ENCODE measurements at places on chromosomes 16 and 17.
A peak's percentile ranks its signal among the peaks of the same experiment; 100 is the strongest.

- H3K4me3 ChIP-seq = no peak overlapping the region
- no peaks in the 10 kb centered on the region for H3K36me3 ChIP-seq
- peaks cover 3% of the 10 kb centered on the region for H3K27me3 ChIP-seq
- H3K4me1 ChIP-seq = peaks cover 7% of the 10 kb centered on the region
- no peak for DNase-seq
Observed at GRCh38 chr17:35799942-35800341, 4.5 kb upstream of the MMP28 start.

DNA sequence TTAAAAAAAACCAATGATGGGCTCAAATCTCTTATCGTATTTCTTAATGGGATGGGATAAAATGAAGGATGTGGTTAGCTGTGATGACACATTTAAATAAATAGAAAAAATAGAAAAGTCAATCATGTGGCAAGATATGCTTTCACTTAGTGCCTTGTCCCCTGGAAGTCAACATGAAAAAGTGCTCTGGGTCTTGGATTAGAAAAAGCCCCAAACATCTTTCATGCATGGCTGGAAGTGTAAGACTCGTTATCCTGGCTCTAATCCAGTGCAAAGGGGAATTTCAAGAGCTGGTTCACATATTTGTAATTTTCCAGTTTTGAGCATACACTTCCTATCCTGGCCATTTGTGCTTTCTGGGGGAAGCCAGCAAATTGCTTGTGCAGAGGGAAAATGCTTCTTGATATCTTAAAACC, 160.9 kb downstream of the MAP2K6 start:
- H3K4me1 ChIP-seq = no peaks in the 10 kb centered on the region
- no peaks in the 10 kb centered on the region for H3K27me3 ChIP-seq
- DNase-seq = no peak
- no peak overlapping the region for H3K27ac ChIP-seq
- H3K36me3 ChIP-seq = no peaks in the 10 kb centered on the region
- no peak overlapping the region for H3K4me3 ChIP-seq

DNA sequence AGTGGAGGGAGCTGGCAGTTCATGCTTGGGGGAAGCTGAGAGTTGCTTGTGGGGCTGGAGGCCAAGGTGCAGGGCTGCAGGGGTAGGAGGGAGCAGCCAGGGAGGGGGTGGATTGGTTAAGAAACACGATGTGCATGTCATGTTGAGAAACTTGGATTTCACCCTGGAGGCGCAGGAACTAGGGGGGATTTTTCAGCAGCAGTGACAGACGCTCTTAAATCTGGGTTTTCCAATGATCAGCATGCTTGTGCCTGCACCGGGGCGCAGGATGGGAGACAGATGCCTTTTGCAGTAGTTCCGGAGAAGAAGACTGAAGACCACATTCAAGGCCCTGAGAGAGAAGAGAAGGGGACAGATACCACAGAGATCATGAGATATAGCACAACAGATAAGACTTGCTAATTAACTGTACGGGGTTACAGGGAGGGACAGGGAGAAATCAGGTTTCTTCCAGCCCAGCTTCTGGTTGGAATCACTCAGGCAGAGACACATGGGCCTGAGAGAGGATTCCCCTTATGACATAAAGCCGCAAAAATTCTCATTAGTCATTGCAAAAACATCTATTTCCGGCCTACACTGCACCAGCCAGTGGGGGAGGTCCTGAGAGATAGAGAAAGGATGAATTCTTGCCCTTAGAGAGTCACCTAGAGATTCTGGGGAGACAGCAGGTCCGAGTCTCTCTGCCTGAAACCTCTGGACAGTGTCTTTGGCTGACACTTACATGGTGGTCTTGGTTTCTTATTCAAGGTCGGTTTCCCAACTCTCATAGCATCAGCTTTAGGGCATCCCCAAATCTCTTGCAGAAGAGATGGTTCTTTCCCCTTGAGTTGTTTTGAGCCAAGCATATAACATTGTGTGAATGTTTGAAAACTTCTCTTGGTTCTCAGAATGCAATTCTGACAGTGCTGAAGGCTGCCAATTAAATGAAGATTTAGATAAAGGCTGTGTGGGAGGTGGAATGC, 27.1 kb downstream of the CDH13 start:
- peak overlapping the region; percentile 76 for H3K27ac ChIP-seq
- peak; percentile 49 for DNase-seq
- no peak overlapping the region for H3K4me3 ChIP-seq
- peaks cover 63% of the 10 kb centered on the region for H3K4me1 ChIP-seq
- H3K36me3 ChIP-seq = no peaks in the 10 kb centered on the region

DNA sequence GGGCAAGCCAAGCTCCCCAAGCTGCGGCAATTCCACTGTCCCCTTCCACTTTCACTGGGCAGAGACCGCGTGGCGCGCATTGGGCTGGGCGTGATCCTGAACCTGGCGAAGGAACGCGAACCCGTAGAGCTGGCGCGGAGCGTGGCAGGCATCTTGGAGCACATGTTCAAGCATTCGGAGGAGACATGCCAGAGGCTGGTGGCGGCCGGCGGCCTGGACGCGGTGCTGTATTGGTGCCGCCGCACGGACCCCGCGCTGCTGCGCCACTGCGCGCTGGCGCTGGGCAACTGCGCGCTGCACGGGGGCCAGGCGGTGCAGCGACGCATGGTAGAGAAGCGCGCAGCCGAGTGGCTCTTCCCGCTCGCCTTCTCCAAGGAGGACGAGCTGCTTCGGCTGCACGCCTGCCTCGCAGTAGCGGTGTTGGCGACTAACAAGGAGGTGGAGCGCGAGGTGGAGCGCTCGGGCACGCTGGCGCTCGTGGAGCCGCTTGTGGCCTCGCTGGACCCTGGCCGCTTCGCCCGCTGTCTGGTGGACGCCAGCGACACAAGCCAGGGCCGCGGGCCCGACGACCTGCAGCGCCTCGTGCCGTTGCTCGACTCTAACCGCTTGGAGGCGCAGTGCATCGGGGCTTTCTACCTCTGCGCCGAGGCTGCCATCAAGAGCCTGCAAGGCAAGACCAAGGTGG, 9.8 kb downstream of the SARM1 start:
- peaks cover 19% of the 10 kb centered on the region for H3K4me1 ChIP-seq
- H3K36me3 ChIP-seq = no peaks in the 10 kb centered on the region
- H3K27ac ChIP-seq = no peak overlapping the region
- H3K27me3 ChIP-seq = no peaks in the 10 kb centered on the region
- no peak for DNase-seq
- no peak overlapping the region for H3K4me3 ChIP-seq

- H3K27ac ChIP-seq = no peak overlapping the region
- H3K36me3 ChIP-seq = peaks cover 3% of the 10 kb centered on the region
- peaks cover 24% of the 10 kb centered on the region for H3K4me1 ChIP-seq
Observed at GRCh38 chr17:14317383-14317782, 16.5 kb downstream of the HS3ST3B1 start.

GRCh38 chr17:34816848-34817247, 144.4 kb downstream of the CCT6B start:
- H3K36me3 ChIP-seq = no peaks in the 10 kb centered on the region
- H3K27ac ChIP-seq = no peak overlapping the region
- H3K4me1 ChIP-seq = no peaks in the 10 kb centered on the region
- no peaks in the 10 kb centered on the region for H3K27me3 ChIP-seq
- DNase-seq = no peak
- no peak overlapping the region for H3K4me3 ChIP-seq

GRCh38 chr17:47287068-47287467, 33.4 kb downstream of the ITGB3 start:
- no peak overlapping the region for H3K4me3 ChIP-seq
- no peak overlapping the region for H3K27ac ChIP-seq

DNA sequence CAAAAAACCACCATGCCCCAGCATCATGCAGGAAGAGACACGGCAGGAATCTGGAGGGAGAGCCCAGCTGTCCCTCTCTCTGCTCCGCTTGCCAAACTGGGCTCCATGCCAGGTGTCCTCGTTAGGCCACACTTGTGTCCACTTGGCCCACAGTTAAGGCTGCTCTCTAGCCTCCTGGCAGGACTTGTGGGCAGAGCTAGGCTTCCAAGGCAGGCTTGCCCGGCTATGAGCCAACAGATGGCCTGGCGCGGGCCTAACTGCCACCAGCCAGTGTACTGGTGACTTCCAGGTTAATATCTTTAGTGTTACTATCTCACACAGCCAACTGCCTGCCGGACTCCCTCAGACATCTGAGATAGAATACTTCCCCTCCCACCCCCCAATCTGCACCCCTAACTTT, 10.6 kb downstream of the ATP6V0D1 start:
- no peak for DNase-seq
- H3K4me1 ChIP-seq = peaks cover 2% of the 10 kb centered on the region
- no peak overlapping the region for H3K4me3 ChIP-seq
- H3K27ac ChIP-seq = no peak overlapping the region

DNA sequence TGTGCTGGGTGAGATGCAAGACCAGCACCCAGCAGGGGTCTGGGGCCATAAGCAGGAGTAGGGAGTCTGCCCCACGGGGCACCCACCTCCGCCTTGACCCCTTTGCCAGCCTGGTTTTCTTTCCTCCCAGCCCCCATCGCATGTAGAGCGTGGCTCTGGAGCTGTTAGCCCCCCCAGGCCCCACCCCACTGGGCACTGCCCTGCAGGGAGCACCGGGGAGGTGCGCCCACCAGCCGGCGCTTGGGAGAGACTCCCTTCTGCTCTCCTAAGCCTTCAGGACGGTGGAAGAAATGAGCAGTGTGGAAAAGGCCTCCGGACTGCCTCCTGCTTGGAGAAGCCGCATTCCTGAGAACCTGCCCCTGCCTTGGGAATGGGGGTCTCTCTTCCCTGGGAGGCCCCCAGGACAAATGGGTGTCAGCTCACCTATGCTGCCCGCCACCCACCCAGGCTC, 186.2 kb downstream of the IRF8 start:
- H3K27ac ChIP-seq = no peak overlapping the region
- no peak for DNase-seq
- H3K27me3 ChIP-seq = no peaks in the 10 kb centered on the region
- no peaks in the 10 kb centered on the region for H3K4me1 ChIP-seq
- no peaks in the 10 kb centered on the region for H3K36me3 ChIP-seq
- no peak overlapping the region for H3K4me3 ChIP-seq

GRCh38 chr17:17350491-17351355, 47.5 kb downstream of the NT5M start:
- H3K27ac ChIP-seq = no peak overlapping the region
- no peak overlapping the region for H3K4me3 ChIP-seq
- DNase-seq = no peak

- DNase-seq = no peak
- peaks cover 14% of the 10 kb centered on the region for H3K4me1 ChIP-seq
- H3K4me3 ChIP-seq = no peak overlapping the region
- H3K36me3 ChIP-seq = peaks cover 56% of the 10 kb centered on the region
- H3K27me3 ChIP-seq = no peaks in the 10 kb centered on the region
Observed at GRCh38 chr16:66746682-66747081, 4.7 kb downstream of the DYNC1LI2 start.

DNA sequence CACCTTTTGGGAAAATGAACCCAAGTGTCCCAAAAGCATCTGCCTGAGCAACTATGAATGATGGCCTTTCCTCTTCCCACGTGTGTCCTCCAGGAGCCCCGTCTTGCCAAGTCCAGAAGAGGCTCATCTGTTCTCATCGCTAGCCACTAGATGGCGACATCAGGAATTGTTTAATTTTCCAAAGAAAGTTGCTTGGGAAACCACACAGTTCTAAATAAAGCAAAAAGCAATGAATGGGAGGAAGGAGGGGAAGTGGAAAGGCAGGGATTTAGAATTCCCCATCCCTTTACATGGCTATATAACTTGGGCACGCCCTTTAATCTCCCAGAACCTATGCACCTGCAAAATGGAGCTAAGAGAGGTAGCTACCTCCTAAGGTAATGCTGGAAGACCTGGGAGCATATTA, 9.0 kb upstream of the CDH5 start:
- H3K4me1 ChIP-seq = no peaks in the 10 kb centered on the region
- no peak for DNase-seq
- H3K36me3 ChIP-seq = no peaks in the 10 kb centered on the region
- H3K27me3 ChIP-seq = no peaks in the 10 kb centered on the region

- no peak for DNase-seq
- no peak overlapping the region for H3K27ac ChIP-seq
- H3K36me3 ChIP-seq = no peaks in the 10 kb centered on the region
- no peak overlapping the region for H3K4me3 ChIP-seq
- H3K27me3 ChIP-seq = peaks cover 7% of the 10 kb centered on the region
- peaks cover 13% of the 10 kb centered on the region for H3K4me1 ChIP-seq
Observed at GRCh38 chr16:30785126-30786106, 1.6 kb downstream of the ZNF629 start.

- no peak overlapping the region for H3K4me3 ChIP-seq
- no peaks in the 10 kb centered on the region for H3K4me1 ChIP-seq
Observed at GRCh38 chr16:55678161-55678821, 22.5 kb downstream of the SLC6A2 start.
